ENCODE measurements at places on chromosomes 5 and 9.

DNA sequence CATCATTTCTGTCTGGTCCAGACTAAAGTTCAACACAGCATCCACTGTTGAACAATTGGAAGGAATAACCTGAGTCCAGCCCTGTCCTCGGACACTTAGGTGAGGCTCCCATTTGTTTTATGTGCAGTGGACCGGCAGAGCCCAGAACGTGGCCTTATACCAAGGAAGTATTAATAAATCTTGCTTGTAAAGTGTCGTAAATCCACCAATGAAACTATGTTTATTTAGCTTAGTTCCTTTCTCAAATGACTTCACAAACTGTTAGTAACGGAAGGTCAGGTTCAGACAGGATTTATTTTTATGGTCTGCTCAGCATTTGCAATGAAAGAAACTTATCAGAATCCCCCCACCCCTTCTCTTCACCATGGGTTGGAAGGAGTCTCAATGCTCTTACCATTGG is 149.5 kb downstream of the PCSK1 start:
- DNase-seq: no peak

- DNase-seq: peak; percentile 96
Measured at GRCh38 chr9:130847306-130848217, 12.5 kb downstream of the ABL1 start.

DNA sequence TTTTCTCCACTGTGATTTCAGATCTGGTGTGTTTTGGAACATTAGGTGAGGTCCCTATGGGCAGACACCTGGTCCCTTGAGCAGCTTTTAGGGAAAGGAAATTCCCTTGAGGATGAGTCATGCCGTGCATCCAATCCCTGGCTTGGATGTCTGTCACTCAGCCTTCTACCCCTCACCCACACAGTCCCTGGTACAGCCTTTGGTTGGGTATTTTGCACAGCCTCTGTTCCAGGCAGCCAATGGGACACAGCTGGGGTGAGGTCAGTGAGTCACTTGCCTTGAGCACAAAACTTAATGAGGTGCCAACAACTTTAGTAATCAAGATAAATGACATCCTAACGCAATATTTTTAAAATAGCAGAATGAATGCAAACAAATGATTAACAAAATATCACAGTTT is 22.7 kb upstream of the SVEP1 start:
- DNase-seq: no peak

DNA sequence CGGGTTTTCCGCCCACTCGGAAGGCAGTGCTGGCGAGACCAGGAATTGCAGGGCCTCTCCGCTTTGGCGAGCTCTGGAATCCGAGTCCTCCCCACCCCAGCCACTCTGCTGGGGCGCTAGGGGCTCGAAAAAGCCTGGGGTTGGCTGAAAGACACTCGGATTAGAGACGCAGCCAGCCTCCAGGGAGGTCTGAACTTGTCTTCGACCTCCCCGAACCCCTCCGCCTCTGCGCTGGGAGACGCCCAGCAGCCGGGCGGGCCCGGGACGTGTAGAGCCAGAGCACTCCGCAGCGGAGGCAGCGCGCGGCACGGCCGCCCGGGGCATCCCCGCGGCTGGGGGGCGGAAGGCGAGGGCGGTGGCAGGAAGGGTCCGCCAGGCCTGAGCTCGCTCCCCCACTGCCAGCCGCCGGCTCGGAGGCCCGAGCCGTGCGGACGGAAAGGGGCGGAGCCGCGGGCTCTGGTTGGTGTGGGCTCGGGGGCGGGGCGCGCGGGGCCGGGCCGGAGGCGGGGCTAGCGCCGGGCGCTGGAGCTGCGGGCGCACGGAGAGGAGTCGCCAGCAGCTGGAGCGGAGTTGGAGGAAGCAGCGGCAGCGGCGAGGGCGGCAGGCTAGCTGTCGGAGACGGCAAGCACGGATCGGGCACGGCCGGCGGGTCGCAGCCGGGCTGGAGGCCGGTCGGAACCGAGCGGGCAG is at the start of gene PIK3R1:
Gene PIK3R1 (plus strand): TSS at position 549 of the 690 bp plus-strand sequence. CDS start 10,920 bp downstream, outside the sequence.
- peak; percentile 56 for DNase-seq

- no peak for DNase-seq
Measured at GRCh38 chr9:131707733-131708157, 32.1 kb downstream of the RAPGEF1 start.

GRCh38 chr5:107652839-107653607 is 17.7 kb downstream of the EFNA5 start:
- DNase-seq: no peak

DNA sequence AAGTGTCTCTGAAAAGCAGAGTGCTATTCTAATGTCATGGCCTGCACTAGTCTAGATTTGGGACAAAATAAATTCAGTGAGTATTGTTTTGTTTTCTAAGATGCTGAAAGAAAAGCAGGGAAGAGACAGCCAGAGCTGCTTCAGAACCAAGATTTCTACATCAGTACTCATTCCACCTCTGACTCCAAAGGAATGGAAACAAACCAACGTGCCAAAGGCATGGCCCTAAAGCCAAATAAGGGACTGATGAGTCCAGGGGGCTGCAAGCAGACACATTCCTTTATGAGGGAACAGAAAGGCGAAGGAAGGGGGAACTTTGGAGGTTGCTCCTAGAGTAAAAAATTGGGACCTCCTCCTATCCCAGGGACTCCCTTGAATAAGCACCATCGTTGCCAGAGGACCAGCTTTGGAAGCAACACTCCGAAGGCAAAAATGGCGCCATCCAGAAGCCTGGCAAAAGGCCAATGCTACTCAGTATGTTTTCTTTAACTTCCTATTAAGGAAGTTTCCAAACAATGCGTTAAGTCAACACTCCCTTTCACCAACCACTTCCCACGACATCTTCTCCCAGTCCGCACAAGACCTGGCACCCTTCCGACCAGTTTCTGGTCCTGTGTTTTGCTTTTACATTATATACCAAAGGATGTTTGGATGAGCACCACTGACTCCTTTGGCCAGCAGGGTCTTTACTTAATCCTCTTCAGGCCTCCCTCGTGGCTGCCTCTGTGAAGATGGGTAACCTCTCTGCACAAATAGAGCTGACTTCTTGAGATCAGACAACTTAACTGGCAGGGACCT is 31.6 kb downstream of the ADAM19 start:
- no peak for DNase-seq

DNA sequence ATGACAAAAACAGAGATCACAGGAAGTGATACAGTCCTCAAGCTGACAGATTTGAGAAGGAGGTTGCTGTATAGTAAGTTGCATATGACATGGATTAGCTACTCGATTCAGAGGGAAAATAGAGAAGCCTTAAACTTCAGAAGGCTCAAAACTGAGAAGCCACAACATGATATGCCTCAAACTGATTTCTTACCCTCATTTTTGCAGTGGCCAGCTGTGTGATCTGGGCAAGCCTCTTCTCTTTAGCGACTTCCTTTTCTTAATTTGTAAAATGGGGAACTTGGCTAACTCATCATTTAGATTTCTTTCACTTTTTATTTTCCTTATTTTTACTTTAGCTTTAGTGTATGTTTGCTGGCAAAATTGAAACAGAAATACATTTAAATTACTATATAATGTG is 421.1 kb downstream of the KIF4B start:
- DNase-seq: no peak

GRCh38 chr5:107612541-107612940 is 58.2 kb downstream of the EFNA5 start:
- no peak for DNase-seq
